Mesothelial cell of epicardium (in vitro differentiated cells): ENCODE measurements at places on chromosomes 7 and 10. TPM values are rescaled to one million over a fixed set of nuclear protein-coding genes. Genes with fewer than 3 reads are reported as not detected.

Gene HTR5A
- total RNA-seq: not detected in 3 replicates

Gene CUEDC2
- total RNA-seq: 75.0 to 80.5 TPM (median 75.6 TPM) in 3 replicates

- H3K27ac ChIP-seq: no peak overlapping the region
- no peaks in the 10 kb centered on the region for H3K36me3 ChIP-seq
Observed at GRCh38 chr7:68627247-68627864, 970.9 kb upstream of the AUTS2 start.

- no peak for DNase-seq
- no peak overlapping the region for H3K27ac ChIP-seq
- peaks cover 7% of the 10 kb centered on the region for H3K36me3 ChIP-seq
- no peaks in the 10 kb centered on the region for H3K4me1 ChIP-seq
- H3K27me3 ChIP-seq: no peaks in the 10 kb centered on the region
- no peak overlapping the region for H3K4me3 ChIP-seq
Observed at GRCh38 chr10:25978771-25979170, 44.7 kb downstream of the MYO3A start.

Gene SMARCD3
- total RNA-seq: 114 to 119 TPM (median 116 TPM) in 3 replicates

DNA sequence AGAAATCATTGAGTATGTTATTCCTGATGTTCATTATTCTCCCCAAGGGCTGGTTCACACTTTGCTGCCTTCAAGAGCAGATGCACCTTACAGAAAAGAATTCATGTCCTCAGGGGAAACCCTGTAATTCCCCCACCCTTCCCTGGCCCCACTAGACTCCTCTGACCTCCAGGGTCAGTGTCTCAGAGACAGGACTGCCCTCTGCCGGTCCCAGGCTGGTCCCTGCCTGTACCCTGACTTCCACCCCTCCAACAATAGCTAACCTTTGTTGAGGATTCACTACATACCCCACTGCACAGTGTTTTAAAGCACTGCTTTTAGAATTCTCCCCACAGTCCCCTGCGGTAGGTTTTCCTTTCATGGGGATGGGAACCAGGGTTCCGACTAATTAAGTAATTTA, 4.4 kb upstream of the SEPHS1 start:
- H3K36me3 ChIP-seq: no peaks in the 10 kb centered on the region
- DNase-seq: no peak
- H3K4me3 ChIP-seq: no peak overlapping the region
- peaks cover 23% of the 10 kb centered on the region for H3K4me1 ChIP-seq
- H3K27me3 ChIP-seq: peaks cover 33% of the 10 kb centered on the region
- H3K27ac ChIP-seq: no peak overlapping the region

DNA sequence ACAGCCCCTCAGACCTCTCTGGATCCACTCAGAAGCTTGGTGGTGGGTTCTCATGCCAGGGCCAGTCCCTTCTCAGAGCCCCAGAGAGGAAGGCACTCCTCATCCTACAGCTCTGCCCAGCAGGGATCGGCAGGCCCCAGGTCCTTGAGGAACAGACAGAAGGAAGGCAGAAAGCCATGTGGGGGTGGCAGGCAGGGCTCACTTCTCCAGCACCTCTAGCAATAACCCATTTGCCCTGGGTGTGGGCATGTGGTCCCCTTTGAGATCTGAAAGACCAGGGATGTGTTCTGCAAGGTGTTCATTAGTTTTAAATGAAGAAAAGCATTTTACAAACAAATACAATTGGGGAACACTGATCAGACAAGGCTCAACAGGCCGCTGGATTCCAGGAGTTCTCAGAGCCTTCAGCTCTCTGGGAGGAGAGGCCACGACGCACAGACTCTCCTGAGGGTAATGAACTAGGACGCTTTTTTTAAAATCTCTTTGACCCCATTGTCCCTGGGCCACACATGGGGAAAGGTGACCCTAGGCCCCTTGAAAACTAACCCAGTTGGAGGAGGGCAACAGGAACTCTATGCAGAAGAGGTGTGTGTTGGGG, 40.6 kb downstream of the LDB3 start:
- DNase-seq: no peak
- no peaks in the 10 kb centered on the region for H3K36me3 ChIP-seq
- no peaks in the 10 kb centered on the region for H3K27me3 ChIP-seq

DNA sequence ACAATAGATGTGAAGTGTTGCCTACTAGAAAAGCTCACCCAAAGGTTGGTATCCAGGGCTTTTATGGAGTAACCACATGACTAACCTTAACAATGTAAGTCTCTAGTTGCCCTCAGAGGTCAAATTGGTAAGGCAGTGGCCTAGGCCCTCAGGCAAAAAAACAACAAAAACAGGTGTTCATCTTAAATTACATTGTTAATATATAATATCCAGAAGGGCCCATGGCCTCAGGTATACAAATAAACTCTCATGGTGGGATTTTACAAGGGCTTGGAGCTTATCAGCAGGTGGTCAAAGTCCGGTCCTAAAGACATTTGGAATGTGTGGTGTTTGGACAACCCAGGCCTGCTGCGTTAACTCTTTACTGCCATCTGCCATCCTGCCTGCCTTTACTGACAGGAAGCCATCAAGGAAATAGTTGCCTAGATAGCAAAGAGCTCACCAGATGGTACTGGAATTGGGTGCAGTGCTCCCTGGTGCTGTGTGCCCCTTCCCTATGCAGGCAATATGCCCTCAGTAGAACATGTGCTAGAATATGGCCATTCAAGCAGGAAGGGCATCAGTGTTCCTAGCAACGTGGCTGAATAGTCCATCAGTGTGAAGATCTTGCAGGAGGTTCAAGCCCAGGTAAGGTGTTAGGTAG, 36.2 kb downstream of the TOMM7 start:
- DNase-seq: no peak
- no peak overlapping the region for H3K27ac ChIP-seq
- H3K27me3 ChIP-seq: no peaks in the 10 kb centered on the region
- H3K36me3 ChIP-seq: no peaks in the 10 kb centered on the region
